ENCODE measurements at places on chromosomes 11 and 22. TPM values are rescaled to one million over a fixed set of nuclear protein-coding genes. Genes with fewer than 3 reads are reported as not detected.
A peak's percentile ranks its signal among the peaks of the same experiment; 100 is the strongest.

DNA sequence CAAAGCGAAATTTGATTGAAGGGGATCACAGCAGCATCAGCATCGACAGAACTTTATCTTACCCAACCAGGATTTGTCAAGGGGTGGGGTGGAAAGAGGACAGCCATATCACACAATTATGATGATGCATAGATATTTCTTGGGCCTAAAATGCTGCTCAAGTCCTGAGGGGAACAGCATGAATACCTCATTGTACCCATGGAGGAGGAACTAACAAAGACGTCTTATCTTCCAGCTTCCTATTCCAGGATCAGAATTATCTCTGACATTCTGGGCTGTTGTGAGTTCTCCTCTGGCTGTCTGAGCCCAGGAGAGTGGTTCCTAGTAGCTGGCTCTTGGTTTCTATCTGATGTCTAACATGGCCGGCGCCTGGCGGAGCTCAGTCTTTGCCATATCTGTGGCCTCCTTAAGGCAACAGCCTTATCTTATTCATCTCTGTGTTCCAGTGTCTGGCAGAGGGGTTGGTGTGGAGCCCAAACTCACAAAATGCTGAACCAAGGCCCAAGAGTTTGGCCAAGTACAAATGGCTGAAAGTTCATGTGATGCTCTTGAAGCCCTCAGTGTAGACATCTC is 68.2 kb upstream of the TIMP3 start:
- no peak for DNase-seq

DNA sequence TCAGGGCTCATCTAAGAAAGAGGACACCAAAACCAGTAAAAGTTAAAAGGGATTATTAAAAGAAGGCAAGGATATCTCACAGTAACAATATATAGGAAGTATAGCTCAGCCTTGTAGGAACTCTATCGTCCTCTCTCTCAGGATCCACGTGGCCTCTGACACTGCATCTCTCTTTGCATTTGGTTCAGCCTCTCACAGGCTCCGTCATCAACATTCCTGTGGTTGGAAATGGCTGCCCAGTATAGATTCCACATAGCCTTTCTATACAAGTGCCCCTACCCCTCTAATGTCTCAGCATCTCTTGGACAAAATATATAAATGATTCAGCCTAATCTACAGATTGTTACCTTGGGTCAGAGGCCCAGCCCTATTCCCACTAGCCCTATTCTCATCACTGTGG is 101.3 kb upstream of the DBX1 start:
- no peak for DNase-seq

GRCh38 chr11:70842701-70843100 is 409.7 kb downstream of the SHANK2 start:
- DNase-seq, result no peak

- no peak for DNase-seq
Observed at GRCh38 chr22:37749226-37749625, 52.4 kb downstream of the TRIOBP start.

- DNase-seq, result no peak
Observed at GRCh38 chr11:78210000-78210608, 21.4 kb downstream of the USP35 start.

- no peak for DNase-seq
Observed at GRCh38 chr11:124725719-124726105, 14.0 kb upstream of the NRGN start.

- no peak for DNase-seq
Observed at GRCh38 chr22:17237038-17237668, 17.9 kb upstream of the ADA2 start.

DNA sequence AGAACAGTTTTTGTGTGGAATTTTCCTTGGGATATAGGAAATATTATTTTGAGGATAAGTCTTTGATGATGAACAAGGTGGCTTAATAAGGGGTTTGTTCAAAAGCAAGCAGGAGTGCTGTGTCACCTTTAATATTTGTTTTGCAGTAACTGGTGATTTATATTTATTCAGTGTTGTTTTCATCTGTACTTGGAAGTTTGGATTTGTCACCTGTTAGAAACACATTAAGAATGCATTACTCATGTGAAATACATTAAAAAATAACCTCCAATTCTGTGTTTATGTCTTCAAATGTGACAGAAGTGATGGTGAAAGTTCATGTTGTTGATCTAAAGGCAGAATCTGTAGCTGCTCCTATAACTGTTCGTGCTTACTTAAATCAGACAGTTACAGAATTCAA is 70.5 kb downstream of the DKK3 start:
- no peak for DNase-seq

- DNase-seq, result no peak
Observed at GRCh38 chr11:60974726-60975125, 3.2 kb downstream of the CD6 start.

- DNase-seq, result peak; percentile 27
Observed at GRCh38 chr11:17734986-17735817, 621 bp downstream of the KCNC1 start.

DNA sequence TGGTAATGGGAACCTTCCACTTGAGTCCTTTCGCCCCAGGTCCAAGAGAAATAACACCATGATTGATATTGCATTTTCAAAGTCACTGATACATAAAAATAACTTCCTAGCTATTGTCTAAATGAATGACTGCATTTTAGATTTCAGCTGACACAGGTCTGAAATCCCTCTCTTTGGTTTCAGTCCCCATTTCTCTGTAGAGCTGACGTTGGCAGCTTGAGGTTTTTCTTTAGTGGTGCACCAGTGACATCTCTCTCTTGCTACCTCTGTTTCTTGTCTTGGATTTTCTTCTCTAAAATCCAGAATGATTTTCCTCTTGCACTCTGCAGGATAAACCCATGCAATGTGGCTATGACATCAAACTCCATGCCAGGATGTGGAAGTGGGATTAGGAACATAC is 31.7 kb upstream of the SORL1 start:
- DNase-seq, result no peak

- DNase-seq, result no peak
Observed at GRCh38 chr22:20021196-20022181, 579 bp downstream of the TANGO2 start.

DNA sequence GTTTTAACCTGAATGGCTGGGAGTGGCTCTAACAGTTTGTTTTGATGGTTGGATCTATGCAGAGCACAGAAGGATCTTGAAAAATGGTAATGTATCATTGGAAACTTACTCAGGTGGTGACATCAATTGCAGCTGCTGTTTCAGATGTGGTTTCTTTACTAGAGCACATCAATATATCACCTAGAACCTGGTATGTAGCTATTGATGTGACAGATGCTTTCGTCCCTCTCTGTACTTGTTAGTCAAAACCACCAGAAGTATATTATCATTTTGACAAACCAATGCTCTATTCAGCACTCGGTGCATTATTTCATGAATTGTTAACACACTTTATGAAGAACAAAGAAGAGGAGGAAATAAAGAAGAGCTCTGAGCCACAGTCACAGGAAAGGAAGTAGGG is 26.6 kb upstream of the SCN3B start:
- DNase-seq, result no peak

- no peak for DNase-seq
Observed at GRCh38 chr11:69152733-69153421, 2.9 kb upstream of the SMIM38 start.

- no peak for DNase-seq
Observed at GRCh38 chr11:74678591-74679512, 52.4 kb downstream of the CHRDL2 start.

- peak; percentile 82 for DNase-seq
Observed at GRCh38 chr11:46294365-46295309, 17.2 kb downstream of the CREB3L1 start.

Gene ANKK1
- polyA plus RNA-seq, result 0.04 TPM

Gene P2RX6
- 1.7 TPM for polyA plus RNA-seq

Gene MUC6
- polyA plus RNA-seq, result not detected

Gene MUC5AC
- under 0.01 TPM for polyA plus RNA-seq

Gene OR52E8
- not detected for polyA plus RNA-seq

Gene MPZL2
- not detected for polyA plus RNA-seq
